ENCODE measurements at places on chromosomes 3 and 15.
A peak's percentile ranks its signal among the peaks of the same experiment; 100 is the strongest.

DNA sequence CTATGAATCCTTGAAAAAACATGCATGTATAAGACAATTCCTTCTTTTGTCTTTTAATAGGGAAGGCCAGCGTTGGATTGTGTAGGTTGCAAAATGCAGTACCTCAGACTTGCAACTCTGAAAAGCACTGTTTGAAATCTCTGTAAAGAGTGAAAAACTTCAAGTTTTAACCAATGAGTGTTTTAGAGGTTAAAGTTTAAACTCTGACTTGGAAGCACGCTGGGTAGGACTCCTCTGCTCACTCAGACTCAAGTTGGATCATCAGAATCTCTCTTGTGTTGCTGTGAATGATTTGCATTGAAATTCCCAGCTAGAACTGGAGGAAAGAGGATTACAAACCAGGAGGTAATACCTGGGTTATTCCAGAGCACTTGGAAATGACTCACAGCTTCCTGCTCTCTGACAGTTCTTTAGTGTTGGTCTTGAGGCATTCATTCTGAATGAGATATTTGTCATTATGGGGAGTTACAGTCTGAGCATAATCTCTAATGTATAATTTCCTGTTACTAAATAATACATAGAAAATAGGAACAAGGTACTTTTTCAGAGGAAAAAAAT lies 49.1 kb downstream of the PLS1 start:
- DNase-seq = peak; percentile 6

- DNase-seq = peak; percentile 43
Observed at GRCh38 chr15:52715411-52715810, 36.2 kb upstream of the ATOSA start.

DNA sequence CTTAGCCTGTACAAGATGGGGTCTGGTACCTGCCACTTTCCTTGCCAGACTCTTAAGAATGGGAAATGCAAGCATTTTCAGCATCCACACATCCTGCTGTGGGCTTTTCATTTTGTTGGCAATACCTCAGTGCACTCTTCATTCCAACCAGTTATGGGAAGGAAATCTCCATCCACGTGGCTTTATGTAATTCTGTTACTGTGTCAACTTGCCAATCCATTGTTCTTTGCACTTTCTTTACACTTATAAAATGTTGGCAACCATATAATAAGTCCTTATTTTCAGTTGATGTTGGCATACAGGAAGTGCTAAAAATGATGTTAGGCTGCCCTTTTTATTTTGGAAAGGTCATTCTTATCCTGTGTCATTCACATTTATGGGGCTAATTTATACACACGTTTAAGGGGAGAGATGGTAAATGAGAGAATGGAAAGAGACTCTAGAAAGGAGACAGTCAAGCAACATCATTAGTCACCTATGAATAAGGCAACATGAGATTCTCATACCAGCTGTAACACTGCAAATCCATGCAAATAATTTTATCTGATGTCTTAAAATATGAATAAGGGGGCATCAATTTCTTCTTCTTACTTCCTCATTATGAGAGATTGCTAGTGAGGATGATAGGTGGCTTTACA lies 238.7 kb downstream of the CHST2 start:
- no peak for DNase-seq

GRCh38 chr3:151841801-151842200 lies 27.9 kb downstream of the AADAC start:
- no peak for DNase-seq

GRCh38 chr3:45761831-45762230 lies 34.5 kb downstream of the SLC6A20 start:
- DNase-seq = no peak

DNA sequence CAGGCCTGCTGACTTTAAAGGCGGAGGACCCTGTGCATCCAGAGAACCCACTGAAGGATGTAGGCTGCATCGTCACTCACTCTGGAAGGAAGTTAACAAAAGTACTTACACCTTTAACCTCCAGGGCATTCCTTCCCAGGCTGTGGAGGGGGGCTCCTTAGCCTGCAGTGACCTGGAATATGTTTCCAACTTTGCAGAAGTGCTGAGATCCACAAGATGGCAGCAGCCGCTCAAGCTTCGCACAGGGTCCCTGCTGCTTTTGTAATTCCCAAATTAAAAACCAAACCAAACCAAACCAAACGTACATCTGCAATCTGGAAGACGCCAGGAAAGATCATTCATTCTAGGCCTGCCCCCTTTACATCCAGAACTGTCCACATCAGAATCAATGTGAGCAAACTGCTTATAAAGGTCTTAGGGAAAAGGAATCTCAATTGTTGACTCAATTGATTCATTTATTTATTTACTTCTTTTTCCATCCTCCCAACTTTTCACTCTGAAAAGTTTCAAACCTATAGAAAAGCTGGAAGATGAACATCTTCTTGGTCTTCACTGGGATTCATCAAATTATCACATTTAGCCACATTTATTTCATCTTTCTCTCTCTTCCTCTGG lies 70.5 kb upstream of the KLHL25 start:
- peak; percentile 3 for DNase-seq

DNA sequence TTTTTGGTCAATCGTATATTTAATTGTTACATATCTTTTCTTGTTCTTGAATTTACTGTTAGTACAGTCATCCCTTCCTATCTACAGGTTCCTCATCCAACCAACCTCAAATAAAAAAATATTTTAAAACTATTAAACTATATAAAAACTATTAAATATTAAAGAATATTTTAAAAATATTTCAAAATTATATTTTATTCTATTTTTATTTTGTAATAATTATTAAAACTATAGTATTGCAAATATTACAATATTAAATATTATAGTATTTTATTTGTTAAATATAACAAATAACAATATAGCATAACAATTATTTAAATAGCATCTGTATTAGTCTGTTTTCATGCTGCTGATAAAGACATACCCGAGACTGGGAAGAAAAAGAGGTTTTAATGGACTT lies 357.9 kb upstream of the GOLIM4 start:
- DNase-seq = no peak

Data from inflammatory macrophage treated with lipopolysaccharide for 4 hours (primary cell).